HFFc6 (cell line): ENCODE measurements at places on chromosomes 3 and 15. TPM values are rescaled to one million over a fixed set of nuclear protein-coding genes. Genes with fewer than 3 reads are reported as not detected.

GRCh38 chr15:59013246-59013873 is 25.9 kb downstream of the RNF111 start:
- peaks cover 15% of the 10 kb centered on the region; the same call in 1 of the 2 replicates for H3K36me3 ChIP-seq
- no peaks in the 10 kb centered on the region for H3K27me3 ChIP-seq
- no peak overlapping the region for H3K4me3 ChIP-seq
- no peak overlapping the region for H3K27ac ChIP-seq
- DNase-seq, result no peak

GRCh38 chr15:32642667-32643435 is 1.3 kb downstream of the SCG5 start:
- H3K4me1 ChIP-seq, result peaks cover 41% of the 10 kb centered on the region
- no peak for DNase-seq
- H3K36me3 ChIP-seq, result peaks cover 17% of the 10 kb centered on the region

DNA sequence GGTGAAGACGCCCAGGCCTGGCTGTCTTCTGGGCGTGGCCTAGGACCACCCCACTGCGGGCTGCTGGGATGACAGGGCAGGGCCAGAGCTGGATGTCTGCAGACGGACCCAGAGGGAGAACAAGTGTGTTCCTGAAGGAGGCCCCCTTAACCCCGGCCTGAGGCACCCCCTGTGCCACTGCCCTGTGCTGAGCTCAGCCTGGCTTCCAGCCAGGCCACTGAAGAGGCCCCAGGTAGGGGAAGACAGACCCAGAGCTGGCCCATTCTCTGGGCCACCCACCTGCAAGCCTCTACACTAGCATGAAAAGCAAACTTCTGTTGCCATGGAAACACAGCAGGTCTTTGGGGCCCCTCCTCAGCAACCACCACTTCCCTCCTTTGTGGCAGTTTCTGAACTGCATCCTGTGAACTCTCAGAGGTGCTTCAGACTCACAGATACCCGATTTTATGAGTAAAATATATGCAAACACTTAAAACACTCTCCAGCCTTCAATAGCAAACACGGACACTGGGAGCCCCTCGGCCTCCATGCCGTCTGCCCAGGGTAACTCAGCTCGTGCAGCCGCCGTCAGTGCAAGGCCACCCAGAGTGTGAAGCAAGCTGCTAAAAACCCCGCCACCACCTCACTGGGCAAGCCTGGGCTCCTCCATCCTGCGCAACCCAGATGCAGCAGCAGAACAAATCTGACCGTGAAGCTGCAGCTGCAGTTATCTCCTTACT is 42.5 kb downstream of the CMTM6 start:
- H3K4me1 ChIP-seq, result no peaks in the 10 kb centered on the region
- H3K4me3 ChIP-seq, result no peak overlapping the region
- no peak overlapping the region for H3K27ac ChIP-seq
- DNase-seq, result no peak
- H3K27me3 ChIP-seq, result no peaks in the 10 kb centered on the region
- no peaks in the 10 kb centered on the region; the same call in 1 of the 2 replicates for H3K36me3 ChIP-seq

DNA sequence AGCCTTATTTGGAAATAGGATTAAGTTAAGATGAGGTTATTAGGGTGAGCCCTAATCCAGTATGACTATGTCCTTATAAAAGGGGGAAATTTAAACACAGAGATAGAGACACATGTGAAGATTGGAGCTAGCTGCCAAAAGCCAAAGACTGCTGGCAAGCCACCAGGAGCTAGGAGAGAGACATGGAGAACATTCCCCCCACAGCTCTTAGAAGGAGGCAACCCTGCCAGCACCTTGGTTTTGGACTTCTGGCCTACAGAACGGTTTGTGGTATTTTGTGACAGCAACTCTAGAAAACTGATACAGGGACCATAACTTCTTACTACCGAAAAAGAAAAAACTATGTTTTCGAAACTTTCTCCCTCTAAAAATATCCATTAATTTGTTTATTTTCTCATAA is 245.3 kb upstream of the RARB start:
- no peaks in the 10 kb centered on the region for H3K36me3 ChIP-seq
- no peak overlapping the region for H3K4me3 ChIP-seq
- DNase-seq, result no peak

DNA sequence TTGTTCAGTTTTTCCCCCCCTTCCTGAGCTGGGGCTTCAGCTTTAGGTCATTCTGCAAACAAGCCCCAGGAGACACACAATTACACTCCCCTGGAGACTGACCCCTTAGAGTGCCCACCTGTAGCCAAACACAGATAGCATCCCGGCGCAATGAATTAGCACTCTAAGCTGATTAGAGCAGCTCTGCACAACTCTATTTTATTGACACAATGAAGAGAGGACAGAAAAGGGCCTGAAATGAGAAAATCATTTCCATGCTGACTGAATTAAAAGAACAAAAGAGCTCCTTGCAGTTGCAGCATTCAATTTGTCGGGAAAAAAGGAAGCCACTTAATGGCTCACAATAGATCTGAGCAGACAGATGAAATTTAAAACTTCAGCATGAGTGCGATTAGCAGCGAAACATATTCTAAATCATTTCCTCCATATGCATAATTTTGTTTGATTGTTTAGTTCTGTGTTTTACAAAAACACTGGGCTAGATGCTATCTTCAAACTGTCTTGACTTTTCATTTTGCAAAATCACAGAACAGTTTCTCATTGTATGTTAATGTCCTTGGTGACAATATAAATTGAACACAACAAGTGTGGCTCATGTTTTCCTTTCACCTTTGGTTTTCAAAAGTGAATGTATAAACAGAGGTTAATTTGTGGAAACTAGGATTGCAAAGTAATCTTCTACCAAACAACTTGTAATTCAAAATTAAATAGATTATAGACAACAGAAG is 308.6 kb downstream of the MECOM start:
- H3K4me3 ChIP-seq, result no peak overlapping the region
- no peak for DNase-seq
- H3K27ac ChIP-seq, result no peak overlapping the region
- H3K27me3 ChIP-seq, result peaks cover 9% of the 10 kb centered on the region
- H3K4me1 ChIP-seq, result no peaks in the 10 kb centered on the region

- H3K36me3 ChIP-seq, result no peaks in the 10 kb centered on the region
- no peak overlapping the region for H3K4me3 ChIP-seq
- no peaks in the 10 kb centered on the region for H3K4me1 ChIP-seq
Measured at GRCh38 chr15:82943176-82943575, 9.3 kb downstream of the HOMER2 start.

- H3K36me3 ChIP-seq, result no peaks in the 10 kb centered on the region
- H3K4me1 ChIP-seq, result peaks cover 21% of the 10 kb centered on the region
- no peak for DNase-seq
- H3K27ac ChIP-seq, result no peak overlapping the region
- no peaks in the 10 kb centered on the region; the same call in none of the 2 replicates for H3K27me3 ChIP-seq
Measured at GRCh38 chr15:80659375-80659774, 35.7 kb upstream of the ABHD17C start.

DNA sequence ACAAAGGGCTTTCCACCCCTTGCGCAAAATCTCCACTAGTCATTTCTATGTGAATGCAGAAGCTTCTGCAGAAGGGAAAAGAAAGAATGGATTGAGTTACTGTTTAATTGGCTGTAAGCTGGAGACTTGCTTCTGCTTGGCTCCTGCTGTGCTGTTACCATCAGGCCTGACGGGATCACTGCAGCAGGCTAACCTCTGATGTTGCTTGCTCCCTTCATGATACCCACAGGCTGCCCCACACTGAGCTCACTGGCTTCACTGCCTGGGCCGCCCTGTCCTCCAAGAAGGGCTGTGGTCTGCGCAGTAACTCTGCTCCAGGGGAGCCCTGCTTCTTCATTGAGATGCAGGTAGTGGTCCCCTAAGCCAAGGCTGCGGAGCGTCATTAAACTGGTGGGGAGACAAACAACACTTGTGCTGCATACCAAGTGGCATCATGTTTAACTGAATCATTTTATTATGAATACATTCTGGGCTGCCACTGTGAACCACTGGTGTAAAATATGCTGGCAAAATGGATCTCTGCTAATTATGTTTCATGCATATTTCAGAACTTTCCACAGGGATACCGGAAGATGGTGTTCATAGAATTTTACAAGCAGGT is 78.6 kb downstream of the WDR49 start:
- H3K27ac ChIP-seq, result no peak overlapping the region
- H3K27me3 ChIP-seq, result no peaks in the 10 kb centered on the region; the same call in 1 of the 2 replicates
- DNase-seq, result no peak
- H3K4me3 ChIP-seq, result no peak overlapping the region
- no peaks in the 10 kb centered on the region for H3K4me1 ChIP-seq

- no peak overlapping the region for H3K27ac ChIP-seq
- peaks cover 6% of the 10 kb centered on the region; the same call in 1 of the 2 replicates for H3K36me3 ChIP-seq
- H3K4me3 ChIP-seq, result no peak overlapping the region
- H3K4me1 ChIP-seq, result no peaks in the 10 kb centered on the region
- H3K27me3 ChIP-seq, result peaks cover 2% of the 10 kb centered on the region; the same call in 1 of the 2 replicates
Measured at GRCh38 chr15:101045835-101046691, 126.9 kb downstream of the LRRK1 start.

DNA sequence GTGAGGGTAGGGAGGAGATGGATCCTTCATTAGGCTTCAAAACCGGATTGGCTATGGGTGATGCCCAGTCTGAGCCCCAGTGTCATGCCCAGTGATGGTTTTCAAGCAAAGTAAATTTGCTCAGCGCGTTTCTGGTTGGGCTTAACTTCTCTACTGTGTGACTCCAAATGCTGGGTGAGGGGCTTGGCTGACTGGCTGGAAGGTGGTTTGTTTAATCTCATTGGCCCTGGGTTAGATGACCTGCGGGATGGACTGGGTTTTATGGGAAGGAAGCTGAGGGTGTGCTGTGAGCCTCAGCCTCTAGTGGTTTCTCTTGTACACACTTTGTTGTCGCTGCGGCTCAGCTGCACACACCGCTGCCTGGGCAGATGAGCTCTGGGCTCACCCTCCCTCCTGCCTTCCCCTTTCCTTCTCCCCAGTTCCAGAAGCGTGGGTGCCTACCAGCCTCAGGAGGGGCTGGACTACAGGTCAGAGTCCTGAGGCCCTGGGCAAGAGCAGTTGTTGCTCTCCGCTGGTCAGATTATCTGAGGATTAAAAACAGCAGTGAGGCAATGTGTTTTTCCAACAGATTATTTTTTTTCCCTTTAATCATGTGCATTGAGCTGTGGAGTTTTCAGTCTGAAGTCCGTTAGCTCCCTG is 18.6 kb downstream of the PDIA5 start:
- DNase-seq, result no peak
- peaks cover 79% of the 10 kb centered on the region for H3K4me1 ChIP-seq
- H3K4me3 ChIP-seq, result no peak overlapping the region
- no peak overlapping the region for H3K27ac ChIP-seq
- H3K36me3 ChIP-seq, result peaks cover 10% of the 10 kb centered on the region
- peaks cover 2% of the 10 kb centered on the region for H3K27me3 ChIP-seq

DNA sequence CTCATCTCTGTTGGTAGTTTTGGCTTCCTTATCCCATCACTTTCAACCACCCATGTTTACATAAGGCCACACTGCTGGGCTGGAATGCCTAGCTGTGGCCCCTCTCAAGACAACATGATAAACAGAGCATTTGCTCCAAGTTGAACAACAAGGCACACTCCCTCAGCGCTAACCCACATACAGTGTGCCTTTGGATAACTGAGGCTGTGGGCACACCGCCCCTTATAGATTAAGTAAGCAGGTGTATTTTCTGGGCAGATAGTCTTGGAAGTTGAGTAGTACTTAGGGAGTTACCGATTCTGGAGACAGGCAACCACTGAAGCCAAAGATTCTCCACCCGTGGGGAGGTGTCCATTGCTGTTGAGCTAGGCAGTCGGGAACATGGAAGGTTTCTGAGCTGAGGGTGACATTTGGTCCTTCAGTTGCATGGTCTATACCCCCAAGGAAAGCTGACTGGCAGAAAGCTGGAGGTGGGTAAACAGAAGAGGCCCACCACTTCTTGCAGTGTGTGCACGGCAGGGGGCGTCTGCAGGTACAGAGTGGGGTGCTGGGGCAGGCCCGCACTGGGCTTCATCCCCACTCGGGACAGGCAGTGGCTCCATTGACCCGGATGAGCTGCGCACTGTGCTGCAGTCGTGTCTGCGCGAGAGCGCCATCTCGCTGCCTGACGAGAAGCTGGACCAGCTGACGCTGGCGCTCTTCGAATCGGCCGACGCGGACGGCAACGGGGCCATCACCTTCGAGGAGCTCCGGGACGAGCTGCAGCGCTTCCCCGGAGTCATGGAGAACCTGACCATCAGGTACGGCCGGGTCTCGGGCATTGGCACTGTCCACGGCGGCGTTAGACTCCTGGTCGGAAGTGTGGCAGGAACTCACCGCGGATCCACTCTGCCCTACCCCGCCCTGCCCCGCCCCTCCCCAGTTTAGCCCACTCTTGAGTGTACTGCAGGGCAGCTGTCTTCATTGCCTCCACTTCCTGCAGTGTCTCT is 16.8 kb downstream of the NOX5 start:
- H3K27ac ChIP-seq, result no peak overlapping the region
- no peaks in the 10 kb centered on the region for H3K36me3 ChIP-seq
- no peak overlapping the region for H3K4me3 ChIP-seq
- DNase-seq, result no peak

GRCh38 chr15:99504823-99505551 is 60.8 kb upstream of the MEF2A start:
- no peak for DNase-seq
- H3K4me1 ChIP-seq, result no peaks in the 10 kb centered on the region
- H3K27ac ChIP-seq, result no peak overlapping the region

- no peak for DNase-seq
- peaks cover 24% of the 10 kb centered on the region for H3K4me1 ChIP-seq
- H3K27ac ChIP-seq, result no peak overlapping the region
- H3K27me3 ChIP-seq, result peaks cover 32% of the 10 kb centered on the region
- H3K4me3 ChIP-seq, result no peak overlapping the region
- H3K36me3 ChIP-seq, result 0 out of 2 replicates have a peak, but pooled peaks cover 5% of the 10 kb centered on the region
Measured at GRCh38 chr15:68470049-68470742, 38.2 kb upstream of the ITGA11 start.

- DNase-seq, result no peak
- H3K4me1 ChIP-seq, result peaks cover 46% of the 10 kb centered on the region
- peak overlapping the region; percentile 81 for H3K27ac ChIP-seq
- H3K27me3 ChIP-seq, result no peaks in the 10 kb centered on the region
- peaks cover 33% of the 10 kb centered on the region for H3K36me3 ChIP-seq
Measured at GRCh38 chr3:98901119-98901391, 440 bp downstream of the DCBLD2 start.

- H3K36me3 ChIP-seq, result no peaks in the 10 kb centered on the region; the same call in 1 of the 2 replicates
- DNase-seq, result no peak
- H3K4me1 ChIP-seq, result peaks cover 27% of the 10 kb centered on the region
- H3K4me3 ChIP-seq, result no peak overlapping the region
Measured at GRCh38 chr3:112585782-112586181, 23.9 kb downstream of the SLC35A5 start.

GRCh38 chr3:15858547-15859506 is 61.0 kb upstream of the ANKRD28 start:
- H3K27me3 ChIP-seq, result no peaks in the 10 kb centered on the region
- peak overlapping the region; percentile 60; the same call in 1 of the 2 replicates for H3K27ac ChIP-seq
- peaks cover 10% of the 10 kb centered on the region; the same call in 1 of the 2 replicates for H3K36me3 ChIP-seq
- no peak for DNase-seq
- H3K4me1 ChIP-seq, result peaks cover 18% of the 10 kb centered on the region

GRCh38 chr3:184443364-184443763 is 63.5 kb downstream of the CHRD start:
- no peak overlapping the region for H3K4me3 ChIP-seq
- H3K4me1 ChIP-seq, result peaks cover 9% of the 10 kb centered on the region
- H3K27ac ChIP-seq, result no peak overlapping the region

- H3K4me1 ChIP-seq, result no peaks in the 10 kb centered on the region
- H3K4me3 ChIP-seq, result no peak overlapping the region
- no peaks in the 10 kb centered on the region for H3K36me3 ChIP-seq
Measured at GRCh38 chr3:133783762-133784161, 21.9 kb upstream of the SRPRB start.

Gene ENTPD3
- not detected in 3 replicates for total RNA-seq

Gene GPR62
- total RNA-seq, result 0.09 to 0.10 TPM in 2 of 3 replicates, not detected in the other

Gene CYP11A1
- total RNA-seq, result 0.27 TPM in 1 of 3 replicates, not detected in the others

Gene TFRC
- total RNA-seq, result 120 to 144 TPM (median 135 TPM) in 3 replicates

Gene NCK1
- 39.2 and 46.5 TPM in 2 replicates for total RNA-seq

Gene ZNF80
- not detected in 3 replicates for total RNA-seq

Gene CADM2
- not detected in 3 replicates for total RNA-seq

Gene IL17RC
- 26.9 to 30.2 TPM (median 27.8 TPM) in 3 replicates for total RNA-seq

Gene CCDC9B
- total RNA-seq, result 55.2 to 92.3 TPM (median 83.3 TPM) in 3 replicates

Gene CHST13
- total RNA-seq, result not detected in 3 replicates

Gene TGM5
- not detected in 3 replicates for total RNA-seq

Gene CCR9
- total RNA-seq, result not detected in 3 replicates
